ENCODE measurements at places on chromosomes 11 and 22.

DNA sequence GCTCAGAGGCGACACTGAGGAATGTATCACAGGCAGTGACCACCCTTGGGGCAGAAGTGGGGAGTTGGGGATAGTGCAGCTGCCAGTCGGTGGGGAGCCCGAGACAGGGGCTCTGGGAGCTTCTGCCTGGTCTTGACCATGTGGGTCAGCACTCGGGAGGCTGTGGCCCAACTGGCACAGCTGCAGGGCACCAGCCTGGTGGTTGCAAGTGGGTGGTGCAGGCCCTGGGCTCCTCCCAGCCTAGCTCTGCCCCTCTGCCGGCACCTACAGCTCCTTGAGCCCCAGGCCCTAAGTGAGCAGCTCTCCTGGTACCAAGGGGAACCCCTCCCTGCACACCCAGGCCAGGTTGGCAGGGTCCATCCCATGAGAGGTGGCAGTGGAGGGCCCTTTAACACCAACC, 12.6 kb upstream of the RASL10A start:
- no peak for DNase-seq

DNA sequence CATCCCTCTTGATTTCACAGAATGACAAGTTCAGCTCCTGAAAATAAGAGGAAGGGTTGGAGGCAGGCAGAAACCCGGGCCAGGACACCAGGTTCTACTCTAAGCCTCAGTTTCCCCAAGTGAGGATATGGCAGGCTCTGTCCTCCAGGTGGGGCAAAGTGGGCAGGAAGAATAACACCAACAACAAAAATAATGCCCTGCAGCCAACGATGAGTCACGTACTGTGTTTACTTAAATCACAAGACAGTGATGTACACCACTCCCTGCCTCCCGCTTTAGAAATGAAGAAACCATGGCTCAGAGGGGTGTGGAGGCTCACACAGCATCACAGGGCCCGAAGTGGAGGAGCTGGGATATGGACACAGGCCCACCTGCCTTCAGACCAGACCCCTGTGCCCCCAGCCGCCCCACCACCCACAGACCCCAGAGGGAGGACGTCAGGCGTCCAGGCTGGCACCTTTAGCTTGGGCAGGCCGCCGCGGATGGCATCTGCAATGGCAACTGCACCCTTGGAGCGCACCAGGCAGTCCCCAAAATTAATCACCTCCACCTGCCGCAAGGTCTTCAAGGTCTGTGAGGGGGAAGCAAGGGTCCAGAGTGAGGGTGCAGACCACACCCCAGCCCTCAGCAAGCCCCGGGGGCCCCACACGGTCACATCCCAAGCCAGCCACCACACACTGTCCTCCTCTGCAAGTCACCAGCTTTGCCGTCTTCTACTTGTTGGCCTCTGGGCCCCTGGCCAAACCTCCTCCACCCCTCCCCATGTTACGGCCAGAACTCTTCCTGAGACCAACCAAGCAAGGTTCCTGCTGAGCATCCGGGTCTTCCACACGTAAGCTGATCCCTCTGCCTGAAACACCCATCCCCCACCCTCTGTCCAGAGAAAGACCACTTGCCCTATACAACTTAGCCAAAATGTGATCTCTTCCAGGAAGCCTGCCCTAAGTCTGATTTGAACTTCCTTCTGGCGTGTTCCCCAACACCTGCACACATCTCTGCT, 15.8 kb upstream of the CHADL start:
- DNase-seq: no peak

DNA sequence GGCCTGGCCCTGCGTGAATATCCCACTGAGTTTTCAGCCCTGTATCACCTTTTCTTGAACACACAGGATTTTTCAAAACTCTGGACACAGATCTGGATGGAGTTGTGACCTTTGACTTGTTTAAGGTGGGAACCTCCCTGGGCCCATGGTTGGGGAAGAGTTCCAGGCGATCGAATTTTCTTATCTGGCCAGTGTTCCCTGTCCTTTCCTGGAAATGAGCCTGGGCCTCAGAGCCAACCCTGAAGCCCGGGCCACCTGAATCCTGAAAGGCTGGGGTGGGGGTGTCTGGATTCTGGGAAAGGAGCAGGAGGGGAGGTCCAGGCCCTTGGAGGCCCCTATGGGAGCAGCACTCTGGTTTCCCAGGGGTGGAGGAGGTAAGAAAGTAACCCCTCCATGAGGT, 29.0 kb downstream of the CAPN1 start:
- no peak for DNase-seq

- no peak for DNase-seq
These were observed 29.8 kb downstream of the OR6Q1 start for GRCh38 chr11:58060535-58060934.

- no peak for DNase-seq
These were observed 34.6 kb downstream of the FAM83F start for GRCh38 chr22:40029189-40029890.

DNA sequence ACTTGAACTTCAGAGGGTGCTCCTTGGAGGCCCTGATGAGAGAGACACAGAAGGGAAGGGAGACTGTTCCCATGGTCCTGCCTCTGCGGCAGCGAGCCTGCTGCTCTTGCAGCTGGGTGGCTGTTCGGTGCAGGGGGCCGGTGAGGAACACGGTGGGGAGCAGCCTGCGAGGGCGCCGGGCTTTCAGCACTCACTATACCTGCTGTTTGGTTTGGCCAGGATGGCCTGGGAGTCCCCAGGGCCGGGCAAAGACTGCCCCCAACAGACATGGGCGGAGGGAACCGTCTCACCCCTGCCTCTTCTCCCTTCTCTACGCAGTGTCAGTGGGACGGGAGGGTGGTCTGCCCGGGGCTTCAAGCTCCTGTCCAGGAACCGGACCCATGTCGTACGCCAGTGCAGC, 58.0 kb upstream of the PRODH start:
- DNase-seq: no peak

DNA sequence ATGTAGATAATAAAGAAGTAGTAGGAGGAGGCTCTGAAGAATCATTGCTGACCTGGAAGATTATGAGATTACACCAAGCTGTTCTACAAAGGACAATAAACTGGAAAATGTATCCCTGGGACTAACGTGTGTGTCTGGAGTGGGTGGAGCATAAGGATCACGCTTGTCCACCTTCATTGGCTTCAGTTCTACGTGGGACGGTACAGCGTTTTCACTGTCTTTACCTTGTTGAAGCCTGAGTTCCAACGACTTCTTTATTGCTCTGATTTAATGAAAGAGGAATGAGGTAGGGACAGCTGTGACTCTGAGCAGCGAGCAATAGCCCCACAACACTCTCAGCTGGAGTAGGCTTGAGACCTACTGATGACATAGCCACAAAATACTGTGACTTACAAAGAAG, 87.0 kb downstream of the ARHGAP42 start:
- no peak for DNase-seq

DNA sequence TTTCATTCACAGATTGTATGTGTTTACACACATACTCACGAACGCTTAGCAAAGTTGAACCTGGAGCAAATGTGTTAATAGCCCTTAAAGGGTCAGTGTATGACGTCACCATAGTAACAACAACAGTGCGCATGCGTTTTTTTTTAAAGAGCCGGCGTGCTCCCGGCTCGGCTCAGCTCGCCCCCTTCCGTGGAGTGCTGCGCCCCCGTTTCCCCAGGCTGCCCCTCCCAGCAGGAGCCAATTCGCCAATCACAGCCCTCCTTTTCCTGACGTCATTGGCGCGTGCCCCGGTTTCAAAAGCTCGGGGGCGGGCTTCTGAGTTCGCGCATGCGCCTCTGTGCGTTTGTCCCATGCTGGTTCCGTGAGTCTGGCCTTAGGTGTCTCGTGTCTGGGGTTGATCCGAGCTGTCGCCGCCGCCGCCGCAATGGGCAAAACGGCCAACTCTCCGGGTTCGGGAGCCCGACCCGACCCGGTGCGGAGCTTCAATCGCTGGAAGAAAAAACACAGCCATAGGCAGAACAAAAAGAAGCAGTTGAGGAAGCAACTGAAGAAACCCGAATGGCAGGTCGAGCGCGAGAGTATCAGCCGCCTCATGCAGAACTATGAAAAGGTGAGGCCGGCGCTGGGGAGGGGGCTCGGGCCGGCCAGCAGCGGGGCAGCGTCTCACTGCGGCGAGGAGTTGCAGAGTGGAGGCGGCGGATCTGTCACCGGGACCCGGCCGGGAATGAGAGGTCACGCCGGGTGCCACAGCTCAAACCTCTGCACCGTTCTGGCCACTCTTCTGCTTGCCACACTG, at the start of gene DDX10:
TSS of gene DDX10 (plus strand) at position 340 of the 796 bp plus-strand sequence. CDS start at position 425, 85 bp downstream.
- DNase-seq: peak; percentile 96

DNA sequence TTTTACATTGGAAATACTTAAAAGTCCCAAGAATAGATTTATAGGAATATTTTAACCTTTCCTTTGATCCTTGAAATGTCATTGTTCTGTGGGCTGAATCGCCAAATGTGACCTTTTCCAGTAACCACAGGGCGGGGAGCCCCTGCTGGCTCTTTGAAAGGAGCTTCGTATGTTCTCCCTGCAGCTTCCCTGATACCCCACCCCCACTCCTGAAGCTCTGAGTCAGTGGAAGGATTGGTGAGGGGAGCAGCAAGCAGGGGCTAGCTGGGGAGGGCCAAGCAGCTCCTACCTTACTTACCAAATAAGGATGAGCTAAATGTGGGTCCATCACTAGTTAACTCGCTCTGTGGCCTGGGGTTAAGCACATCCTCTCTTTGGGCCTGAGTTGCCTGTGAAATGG, 87.7 kb downstream of the CHST1 start:
- no peak for DNase-seq

DNA sequence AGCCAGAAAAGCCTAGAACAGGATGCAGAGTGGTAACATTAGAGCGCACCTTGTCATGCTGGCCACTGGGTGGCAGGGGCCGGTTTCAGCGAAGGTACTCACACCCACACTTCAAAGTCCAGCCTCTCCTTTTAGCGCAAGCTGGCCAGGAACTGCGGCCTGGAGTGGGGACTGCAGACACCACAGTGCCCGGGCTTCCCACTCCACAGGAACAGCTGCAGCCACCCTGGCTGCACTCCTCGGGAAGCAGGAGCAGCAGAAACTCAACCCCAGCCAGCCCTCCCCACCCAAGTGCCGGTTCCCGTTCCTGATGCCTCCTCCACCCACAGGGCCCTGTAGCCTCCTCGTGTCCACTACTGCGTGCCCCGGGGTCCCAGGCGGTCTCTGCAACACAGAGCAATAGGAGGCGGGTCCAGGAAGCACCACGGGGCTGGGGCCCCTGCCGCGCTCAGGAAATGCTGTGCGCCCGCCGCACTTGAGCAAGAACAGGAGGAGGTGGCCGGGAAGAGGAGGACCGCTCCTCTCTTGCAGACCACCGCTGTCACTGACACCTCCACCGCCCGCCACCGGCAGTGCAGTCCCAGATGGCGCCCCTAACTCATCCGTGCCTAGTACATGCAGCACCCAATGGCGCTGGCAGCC, 2.2 kb downstream of the RFPL2 start:
- DNase-seq: no peak

DNA sequence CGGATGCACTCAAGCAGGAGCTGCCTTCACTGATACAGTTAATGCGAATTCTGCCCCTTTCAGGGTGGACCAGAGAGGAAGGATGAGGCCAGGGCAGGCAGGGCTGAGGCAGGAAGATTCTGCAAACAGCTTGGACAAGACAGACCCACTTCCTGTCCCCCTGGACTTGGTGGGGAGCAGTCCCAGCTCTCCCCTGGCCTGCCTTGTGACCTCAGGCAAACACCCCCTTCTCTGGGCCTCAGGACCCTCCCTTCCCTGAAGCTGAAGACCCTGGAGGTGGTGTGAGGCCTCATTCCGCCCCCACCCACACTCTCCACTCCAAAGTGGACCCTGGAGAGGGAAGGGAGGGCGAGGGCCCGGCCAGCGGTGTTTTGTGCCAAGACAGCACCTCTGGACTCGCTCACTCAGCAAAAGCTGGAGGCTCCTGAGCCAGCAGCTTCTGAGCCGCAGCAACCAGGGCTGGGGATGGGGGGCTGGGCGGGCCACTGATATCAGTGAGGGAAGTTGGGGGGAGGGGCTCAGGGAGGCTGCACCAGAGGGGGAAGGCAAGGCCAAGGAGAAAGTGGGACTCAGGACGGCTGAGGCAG, 8.5 kb downstream of the RAB3IL1 start:
- DNase-seq: no peak

DNA sequence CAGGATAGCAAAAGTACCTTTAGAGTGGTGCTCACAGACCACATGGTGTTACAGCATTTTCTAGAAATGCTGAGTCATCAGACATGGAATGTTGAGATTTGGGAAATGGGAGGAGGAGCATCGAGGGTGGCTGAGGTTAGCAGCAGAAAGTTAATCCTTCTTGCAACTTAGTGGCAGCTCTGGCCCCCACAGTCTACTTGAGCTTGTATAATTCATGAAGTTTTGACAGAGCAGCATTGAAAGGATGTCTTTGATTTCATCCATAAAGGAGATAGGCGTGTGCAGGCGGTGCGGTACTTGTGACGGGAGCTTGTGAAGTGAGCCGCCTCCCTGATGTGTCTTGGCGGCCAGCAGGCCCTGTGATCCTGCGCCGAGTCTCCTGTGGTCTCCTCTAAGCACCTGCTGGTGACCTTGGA, 330.5 kb downstream of the TBC1D22A start:
- peak; percentile 79 for DNase-seq
